ENCODE measurements at places on chromosomes 2 and 18. TPM values are rescaled to one million over a fixed set of nuclear protein-coding genes. Genes with fewer than 3 reads are reported as not detected.

The UBXN4 gene
- 107 TPM for total RNA-seq

DNA sequence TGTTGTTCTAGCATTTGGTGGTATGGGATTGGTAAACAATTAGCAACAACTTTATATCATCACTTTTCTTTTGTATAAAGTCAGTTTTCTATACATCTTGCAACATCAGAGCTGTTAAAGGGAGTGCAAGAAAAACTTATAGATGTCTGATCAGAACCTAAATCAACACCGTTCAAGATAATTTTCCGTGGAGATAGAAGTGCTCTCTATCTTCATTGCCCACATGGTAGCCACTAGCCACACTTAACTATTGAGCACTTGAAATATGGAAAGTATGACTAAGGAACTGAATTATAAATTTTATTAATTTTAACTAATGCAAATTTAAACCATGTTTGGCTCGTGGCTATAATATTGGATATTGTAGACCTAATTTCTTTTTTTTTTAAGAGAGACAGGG lies 5.2 kb downstream of the TTC27 start:
- no peak for DNase-seq

The INPP5D gene
- total RNA-seq = 52.4 TPM

- DNase-seq = no peak
Measured at GRCh38 chr2:99714349-99714748, 224.5 kb upstream of the REV1 start.

The TDRD15 gene
- 0.02 TPM for total RNA-seq

GRCh38 chr18:4599312-4599711 lies 144.2 kb upstream of the DLGAP1 start:
- DNase-seq = no peak

DNA sequence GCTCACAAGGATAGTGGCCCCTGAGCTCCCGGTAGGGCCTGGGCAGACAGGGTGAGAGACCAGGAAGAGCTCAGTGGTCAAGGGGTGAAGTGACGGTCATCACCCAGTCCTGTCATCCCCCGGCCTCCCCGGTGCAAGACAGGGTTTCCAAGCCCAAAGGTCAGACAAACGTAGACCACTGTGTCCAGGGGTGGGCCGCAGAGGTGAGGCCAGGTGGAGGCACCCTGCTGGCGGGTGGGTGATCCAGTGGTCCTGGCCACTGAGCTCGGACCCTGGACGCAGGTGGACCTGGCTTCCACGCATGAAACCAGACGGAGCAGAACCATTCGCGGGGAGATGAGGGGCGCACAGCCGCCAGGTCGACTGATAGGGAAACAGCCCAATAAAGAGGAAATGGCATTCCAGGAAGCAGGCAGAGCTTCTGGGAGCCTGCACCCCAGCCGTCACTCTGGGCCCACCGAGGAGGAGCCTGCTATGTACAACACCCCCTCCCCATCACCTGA lies 14.4 kb upstream of the SNED1 start:
- no peak for DNase-seq

- no peak for DNase-seq
Measured at GRCh38 chr2:128302011-128302743, 16.5 kb downstream of the HS6ST1 start.

- peak; percentile 31 for DNase-seq
Measured at GRCh38 chr2:96872591-96873349, 2.9 kb upstream of the SEMA4C start.

DNA sequence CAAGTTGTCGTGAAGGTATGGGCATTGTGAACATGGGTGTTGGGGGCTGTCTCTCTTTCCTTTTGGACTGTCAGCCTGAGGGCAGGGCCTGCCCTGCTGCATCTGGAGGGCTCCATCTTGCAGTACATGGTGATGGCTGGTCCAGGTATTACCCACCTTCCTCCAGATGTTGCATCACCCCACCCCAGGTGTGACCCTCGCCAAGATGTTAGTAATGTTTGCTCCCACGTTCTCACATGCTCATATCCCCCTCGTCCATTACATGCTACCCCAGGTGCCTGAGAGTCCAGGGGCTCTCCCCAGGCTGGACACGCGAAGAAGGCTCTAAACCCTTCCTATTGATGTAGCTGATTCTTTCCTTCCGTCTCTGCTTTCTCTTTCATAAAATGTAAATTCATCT lies 13.9 kb downstream of the ZAP70 start:
- no peak for DNase-seq

DNA sequence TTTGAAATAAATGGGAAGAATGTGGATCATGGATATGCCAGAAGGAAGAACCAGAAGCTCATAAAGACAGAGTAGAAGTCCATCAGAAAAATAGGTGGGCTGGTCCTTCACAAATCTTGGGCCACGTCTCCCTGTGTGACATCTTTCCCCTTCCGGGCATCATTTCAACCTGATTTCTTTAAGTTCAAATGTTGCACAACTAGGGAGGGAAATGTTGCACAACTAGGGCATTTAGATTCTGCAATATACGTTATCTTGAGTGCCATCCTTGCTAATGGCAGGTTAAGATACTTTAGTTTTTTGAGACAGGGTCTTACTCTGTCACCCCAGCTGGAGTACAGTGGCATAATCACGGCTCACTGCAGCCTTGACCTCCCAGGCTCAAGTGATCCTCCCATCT lies 129.6 kb downstream of the CERS6 start:
- DNase-seq = no peak

DNA sequence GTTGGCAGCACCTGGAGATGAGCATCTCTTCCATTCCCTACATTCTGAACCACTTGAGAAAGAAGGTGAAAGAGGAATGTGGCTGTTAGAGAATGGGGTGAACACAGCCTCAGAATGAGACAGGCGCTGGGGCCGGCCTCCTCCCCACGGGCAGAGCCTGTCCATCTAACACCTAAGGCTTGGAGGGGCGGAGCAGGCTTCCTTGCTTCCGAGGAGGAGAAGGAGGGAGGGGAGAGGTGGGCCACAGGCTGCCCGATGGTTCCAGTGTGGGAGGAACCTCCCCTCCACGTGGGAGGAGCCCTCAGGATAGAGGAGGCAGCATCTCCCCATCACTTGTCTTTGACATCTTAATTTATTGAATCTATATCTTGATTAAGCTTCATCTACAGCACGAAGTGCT lies 68.6 kb downstream of the CIB4 start:
- DNase-seq = no peak

DNA sequence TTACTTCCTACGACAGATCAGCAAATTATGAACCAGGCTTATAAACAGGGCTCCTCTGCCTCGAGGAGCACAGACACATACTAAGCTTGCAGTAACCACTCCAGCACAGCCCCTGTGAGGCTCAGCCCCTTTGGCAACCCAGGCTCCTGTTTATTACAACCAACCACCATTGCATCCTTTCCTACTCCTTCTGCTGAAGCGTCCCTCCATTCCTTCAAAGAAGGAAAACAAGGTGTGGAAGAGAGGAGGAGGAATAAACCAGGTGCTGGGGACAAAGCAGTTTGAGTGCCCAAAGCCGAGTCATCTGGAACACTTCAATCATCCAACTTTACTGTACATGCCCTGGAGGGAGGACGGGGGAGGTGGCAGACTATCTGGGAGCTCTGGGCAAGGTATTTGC lies 87.2 kb upstream of the MGAT4A start:
- DNase-seq = no peak

DNA sequence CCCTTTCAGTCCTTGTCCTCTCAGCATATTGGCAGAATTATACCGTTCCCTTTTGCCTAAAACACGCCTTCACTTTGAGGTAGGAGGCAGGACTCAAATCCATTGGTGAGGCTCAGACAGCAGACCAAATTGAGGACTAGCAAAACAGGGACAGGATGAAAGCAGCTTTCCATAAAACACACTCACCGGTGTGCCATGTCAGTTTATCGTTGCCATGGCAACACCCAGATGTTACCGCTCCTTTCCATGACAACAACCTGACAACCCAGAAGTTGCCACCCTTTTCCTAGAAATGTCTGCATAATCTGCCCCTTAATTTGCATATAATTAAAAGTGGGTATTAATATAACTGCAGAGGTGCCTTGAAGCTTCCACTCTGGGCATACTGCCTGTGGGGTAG lies 730.4 kb downstream of the METTL4 start:
- no peak for DNase-seq

- DNase-seq = no peak
Measured at GRCh38 chr2:48587961-48588360, 29.7 kb upstream of the GTF2A1L start.

The NR4A2 gene
- total RNA-seq = 9.3 TPM

The MAP4K4 gene
- total RNA-seq = 42.1 TPM

Measured in activated CD4-positive, alpha-beta memory T cell treated with anti-CD3 and anti-CD28 coated beads for 36 hours (primary cell).